ENCODE measurements at places on chromosomes 6 and 20.

DNA sequence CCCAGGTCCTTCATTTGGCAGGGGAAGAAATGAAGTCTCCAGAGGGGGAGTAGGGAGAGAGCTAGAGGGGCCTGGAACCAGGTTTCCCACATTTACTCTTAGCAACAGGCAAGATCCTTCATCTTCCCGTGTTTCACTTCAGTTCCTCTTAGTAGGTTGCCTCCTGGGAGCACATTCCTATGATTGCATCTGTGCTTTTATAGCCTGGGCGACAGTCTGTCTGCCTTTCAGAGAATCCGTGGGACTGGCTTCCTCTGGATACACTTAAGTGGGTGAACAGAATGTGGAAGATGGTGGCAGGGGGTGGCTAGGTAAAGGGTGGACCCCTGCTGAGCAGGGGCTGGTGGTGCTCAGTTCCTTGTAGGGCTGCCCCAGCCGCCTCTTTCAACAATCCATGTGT lies 33.4 kb downstream of the STK35 start:
- DNase-seq = no peak

- no peak for DNase-seq
Measured at GRCh38 chr6:6293317-6293716, 27.1 kb downstream of the F13A1 start.

- DNase-seq = no peak
Measured at GRCh38 chr20:12179692-12180091, 262.0 kb downstream of the BTBD3 start.

- DNase-seq = no peak
Measured at GRCh38 chr6:13101409-13101808, 226.9 kb downstream of the TBC1D7 start.

- no peak for DNase-seq
Measured at GRCh38 chr6:30689022-30689865, 1.5 kb downstream of the NRM start.

- DNase-seq = no peak
Measured at GRCh38 chr6:11432091-11432490, 105.5 kb upstream of the TMEM170B start.

DNA sequence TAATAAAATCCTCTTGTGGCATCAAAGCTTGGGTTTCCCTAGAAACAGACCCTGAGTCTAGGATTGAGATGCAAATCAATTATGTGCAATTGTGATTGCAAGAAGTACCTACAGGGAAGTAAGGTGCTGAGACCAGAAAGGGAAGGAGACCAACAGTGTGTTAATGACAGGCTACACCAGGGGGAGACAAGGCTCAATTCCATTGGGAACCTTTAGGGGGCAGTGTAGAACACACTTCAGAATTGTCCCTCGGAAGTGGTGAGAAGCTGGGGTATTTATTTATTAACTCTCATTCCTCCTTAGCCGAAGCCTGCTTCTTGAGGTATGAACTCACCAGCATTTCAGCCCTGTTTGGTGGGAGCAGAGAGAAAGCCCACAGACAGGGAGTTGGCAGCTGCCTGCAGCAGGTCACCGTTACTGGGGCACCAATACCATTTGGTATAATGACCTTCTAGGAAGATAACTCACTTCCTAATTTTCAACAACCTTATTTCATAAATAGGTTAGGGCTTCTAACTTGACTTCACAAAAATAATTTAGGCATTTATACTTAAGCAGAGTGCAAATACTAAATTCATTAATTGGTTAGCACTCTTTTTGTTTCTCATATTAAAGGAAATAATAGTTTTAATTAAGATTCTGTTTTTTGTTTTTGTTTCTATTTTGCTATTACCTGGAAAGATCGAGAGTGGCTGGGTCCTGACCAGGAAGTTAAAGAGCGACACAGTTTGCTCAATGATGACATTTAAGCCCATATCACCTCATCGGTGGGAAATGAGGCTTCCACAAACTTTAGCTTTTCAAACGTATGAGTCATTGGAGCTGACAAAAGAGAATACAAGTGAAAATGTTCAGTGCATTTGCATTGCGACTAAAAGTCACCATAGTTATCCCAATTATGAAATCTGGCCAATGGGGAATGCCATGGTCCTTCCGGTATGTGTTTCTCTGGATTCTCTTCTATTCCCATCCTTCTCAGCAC lies 94.8 kb downstream of the BTBD3 start:
- no peak for DNase-seq

GRCh38 chr6:52495922-52496321 lies 75.8 kb downstream of the EFHC1 start:
- DNase-seq = no peak

DNA sequence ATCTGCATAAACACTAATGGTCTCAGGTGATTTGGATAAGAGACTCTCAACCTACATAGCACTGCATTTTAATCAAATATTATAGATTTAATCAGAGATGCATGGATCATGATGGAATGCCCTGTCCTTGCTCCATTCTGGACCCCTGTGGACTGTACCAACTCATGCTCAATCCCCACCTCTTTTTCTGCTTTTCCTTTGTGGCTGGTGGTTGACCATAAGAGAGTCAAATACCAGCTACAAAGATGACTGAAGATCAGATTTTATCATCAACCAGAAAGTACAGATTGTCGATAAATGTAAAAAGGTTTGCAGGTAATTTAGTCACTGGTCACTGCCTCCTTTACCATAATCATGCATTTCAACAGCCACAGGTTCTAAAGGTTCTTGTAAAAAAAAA lies 116.2 kb downstream of the ME1 start:
- no peak for DNase-seq

GRCh38 chr6:133551436-133551835 lies 310.3 kb downstream of the EYA4 start:
- no peak for DNase-seq

GRCh38 chr6:46011188-46012085 lies 4.2 kb downstream of the CLIC5 start:
- DNase-seq = peak; percentile 31

DNA sequence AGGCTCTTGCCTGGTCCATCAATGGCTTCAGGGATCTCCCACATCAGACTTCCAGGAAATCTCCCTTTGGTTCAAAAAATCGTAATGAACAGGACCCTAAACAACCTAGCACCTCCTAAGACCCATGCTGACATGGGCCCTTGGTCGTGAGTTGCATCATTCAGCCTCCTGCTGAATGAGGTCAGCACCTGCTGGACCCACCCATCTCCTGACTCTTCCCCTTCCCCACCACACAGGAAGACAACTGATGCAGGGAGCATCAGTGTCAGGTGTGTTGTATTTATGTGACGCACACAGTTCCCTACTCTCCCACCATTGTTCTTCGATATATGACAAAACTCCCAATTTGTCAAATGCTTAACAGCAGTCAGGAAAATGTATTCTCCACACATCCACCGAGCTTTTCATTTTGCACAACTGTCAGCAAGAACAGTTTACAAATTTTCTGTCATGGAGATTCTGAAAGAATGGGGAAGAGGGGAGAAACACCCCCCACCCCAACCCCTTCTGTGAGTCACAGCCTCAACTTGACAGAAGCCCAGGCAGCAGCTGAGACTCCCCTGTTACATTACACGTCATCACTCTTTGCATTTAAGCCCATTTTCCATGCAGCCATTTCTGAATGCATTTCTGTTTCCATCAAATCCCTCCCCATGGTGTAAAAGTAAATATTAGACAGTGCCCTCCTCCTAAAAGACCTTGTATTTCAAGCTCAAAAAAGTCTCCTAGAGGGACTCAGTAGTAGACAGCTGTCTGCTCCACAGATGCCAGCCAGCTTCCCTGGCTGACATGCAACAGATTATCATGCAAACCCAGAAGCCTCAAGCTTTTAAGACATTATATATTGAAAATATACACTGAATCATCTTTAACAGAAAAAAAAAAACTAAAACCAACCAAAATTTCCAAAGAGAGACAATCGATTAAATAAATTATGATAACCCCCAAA lies 577.5 kb downstream of the PTPRT start:
- DNase-seq = no peak

GRCh38 chr6:11684901-11685480 lies 93.6 kb downstream of the ADTRP start:
- DNase-seq = no peak

DNA sequence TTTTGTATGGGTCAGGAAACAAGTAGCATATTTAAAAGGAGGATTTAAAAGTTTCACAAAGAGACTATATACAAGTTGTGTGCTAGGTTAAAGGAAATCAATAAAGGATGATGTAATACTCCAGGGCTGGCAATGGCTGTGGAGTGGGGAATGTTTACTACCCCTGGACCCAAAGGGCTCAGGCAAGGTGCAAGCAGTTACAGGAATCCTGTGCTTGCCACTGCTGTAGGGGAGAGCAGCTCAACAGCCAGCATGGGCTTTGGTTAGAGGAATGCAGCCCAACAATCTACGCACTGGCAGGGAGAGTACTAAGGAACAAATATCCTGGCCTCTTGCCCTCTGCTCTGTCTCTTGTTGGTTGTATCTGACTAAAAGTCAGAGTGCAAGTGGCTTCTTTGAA lies 1642.2 kb downstream of the KHDRBS2 start:
- DNase-seq = no peak

DNA sequence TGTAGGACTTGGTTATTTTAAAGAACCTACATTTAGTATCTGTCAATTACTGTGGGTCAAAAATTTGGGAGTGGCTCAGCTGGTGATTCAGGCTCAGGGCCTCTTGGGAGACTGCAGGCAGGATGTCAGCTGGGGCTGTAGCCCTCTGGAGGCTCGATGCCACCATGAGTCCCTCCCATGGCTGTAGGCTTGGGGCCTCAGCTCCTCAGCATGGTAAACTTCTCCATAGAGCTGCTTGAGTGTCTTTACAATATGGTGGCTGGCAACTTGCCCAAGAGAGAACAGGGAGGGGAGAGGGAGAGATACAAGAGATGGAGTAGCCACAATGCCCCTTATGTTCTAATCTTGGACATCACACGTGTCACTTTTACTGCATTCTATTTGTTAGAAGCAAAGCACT lies 470.4 kb downstream of the CDH26 start:
- no peak for DNase-seq

- no peak for DNase-seq
Measured at GRCh38 chr6:44008821-44009370, 118.4 kb downstream of the MRPL14 start.

GRCh38 chr6:106973018-106973835 lies 1.3 kb downstream of the CD24 start:
- DNase-seq = no peak

- no peak for DNase-seq
Measured at GRCh38 chr20:13865791-13866351, 81.0 kb downstream of the NDUFAF5 start.

DNA sequence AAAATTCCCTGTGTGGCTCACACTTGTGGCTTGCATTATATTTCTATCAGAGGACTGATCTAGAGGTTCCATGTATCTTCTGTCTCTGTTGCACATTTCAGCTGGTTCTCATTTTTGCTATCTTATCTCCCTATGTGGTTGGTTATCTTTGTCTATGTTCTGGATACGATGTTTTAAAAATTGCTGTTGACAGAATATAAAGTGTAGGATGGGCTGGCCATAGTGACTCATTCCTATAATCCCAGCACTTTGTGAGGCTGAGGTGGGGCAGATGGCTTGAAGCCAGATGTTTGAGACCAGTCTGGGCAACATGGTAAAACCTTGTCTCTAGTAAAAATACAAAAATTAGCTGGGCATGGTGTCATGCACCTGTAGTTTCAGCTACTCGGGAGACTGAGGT lies 9.9 kb upstream of the ULBP3 start:
- DNase-seq = no peak

DNA sequence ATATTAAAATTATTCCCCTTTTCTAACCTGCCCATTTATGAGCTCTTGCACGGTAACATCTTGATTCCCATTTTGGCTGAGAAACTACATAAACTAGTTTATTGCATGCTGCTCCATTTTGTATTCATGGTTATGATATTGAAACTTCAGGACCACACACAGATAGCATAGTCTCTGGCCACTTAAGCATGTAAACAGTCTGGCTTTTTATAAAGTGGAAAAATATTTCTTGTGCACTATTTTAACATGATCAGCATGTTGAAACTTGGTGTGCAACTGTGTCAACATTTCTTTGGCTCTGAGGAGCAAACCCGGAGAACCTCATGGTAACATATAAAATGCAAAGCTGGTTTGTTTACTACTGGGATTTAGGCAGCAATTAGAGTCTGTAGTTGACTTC lies 70.7 kb downstream of the SLX4IP start:
- no peak for DNase-seq

DNA sequence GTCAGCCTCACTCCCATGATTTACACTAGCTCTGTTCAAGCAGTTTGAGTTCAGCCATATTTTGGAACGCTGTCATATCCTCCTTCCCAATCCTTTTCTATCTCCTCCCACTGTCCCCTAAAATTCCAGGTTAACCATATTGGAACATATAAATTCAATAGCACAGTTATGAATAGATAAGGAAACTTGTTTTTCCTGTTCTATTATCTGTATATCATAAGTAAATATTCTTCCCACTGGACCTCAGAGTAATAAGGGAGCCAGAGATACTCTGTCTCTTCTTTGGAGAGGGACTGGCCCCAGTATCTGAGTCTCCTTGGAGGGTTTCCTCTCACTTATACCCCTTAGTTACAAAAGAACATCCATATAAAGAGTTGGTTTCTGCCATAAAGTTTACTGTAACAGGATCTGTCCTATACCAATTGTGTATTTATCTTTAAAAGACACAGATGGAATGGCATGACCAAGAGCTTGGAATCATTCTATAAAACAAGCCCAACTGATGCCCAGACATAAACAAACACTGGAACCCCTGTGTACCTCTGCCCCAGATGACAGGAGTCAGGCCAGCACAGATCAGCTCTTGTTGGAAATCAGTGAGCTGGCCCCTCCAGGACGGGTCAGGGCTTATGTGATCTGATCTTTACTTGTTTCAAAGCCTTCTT lies 67.1 kb downstream of the EPB41L2 start:
- no peak for DNase-seq

- DNase-seq = no peak
Measured at GRCh38 chr6:24193364-24193763, 67.3 kb downstream of the NRSN1 start.

DNA sequence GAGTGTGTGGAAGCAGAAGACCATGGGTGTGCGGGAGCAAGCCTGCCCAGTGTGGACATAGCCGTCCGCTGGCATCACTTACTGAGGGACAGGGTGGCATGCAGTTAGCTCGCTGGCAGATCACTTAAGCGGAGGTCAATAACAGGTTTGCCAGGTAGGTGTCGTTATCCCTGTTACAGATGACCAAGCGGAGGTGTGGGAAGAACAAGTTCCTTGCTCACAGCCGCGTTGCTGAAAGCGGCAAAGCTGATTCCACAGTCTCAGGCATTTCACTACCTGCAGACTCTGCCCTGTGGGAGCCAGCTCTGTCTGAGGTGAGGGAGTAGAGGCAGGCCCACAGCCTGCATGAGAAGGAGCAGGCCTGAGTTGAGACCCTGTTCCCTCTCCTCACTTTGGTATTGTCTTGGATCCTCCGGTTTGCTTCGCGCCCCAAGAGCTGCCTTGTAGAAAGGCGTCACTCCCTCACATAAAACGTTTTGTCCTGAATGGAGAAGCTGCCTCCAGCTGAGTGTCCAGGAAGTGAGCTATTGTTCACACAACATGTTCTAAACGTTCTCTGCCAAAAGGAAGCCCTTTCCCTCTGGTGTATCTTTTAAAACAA lies 96.9 kb downstream of the TCP11 start:
- no peak for DNase-seq

GRCh38 chr6:153207006-153207405 lies 75.9 kb upstream of the RGS17 start:
- no peak for DNase-seq
